ENCODE measurements at places on chromosomes 5 and 9. TPM values are rescaled to one million over a fixed set of nuclear protein-coding genes. Genes with fewer than 3 reads are reported as not detected.
A peak's percentile ranks its signal among the peaks of the same experiment; 100 is the strongest.

GGTA1 gene
- total RNA-seq, result 6.0 TPM

CRHBP gene
- total RNA-seq, result 4.9 TPM

MARCHF3 gene
- 44.7 TPM for total RNA-seq

DNA sequence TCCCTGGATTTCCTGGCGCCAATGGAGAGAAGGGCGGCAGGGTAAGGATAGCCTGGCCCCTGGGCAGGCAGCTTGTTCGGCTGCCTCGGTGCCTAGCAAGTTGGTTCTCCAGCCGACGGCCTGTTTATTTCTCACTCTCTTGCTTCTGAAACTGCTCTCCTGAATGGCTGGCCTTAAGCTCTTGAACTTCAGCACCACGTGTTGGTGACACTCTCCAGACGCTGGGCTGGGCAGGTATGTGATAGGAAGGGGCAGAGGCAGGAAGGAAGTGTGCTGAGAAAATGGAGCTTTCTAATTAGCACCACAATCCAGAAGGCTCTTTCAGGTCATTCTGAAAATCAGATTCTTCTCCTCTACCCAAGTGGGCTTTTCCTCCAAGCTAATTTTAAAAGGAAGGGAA lies 91.4 kb upstream of the FCN2 start:
- DNase-seq, result no peak

DNA sequence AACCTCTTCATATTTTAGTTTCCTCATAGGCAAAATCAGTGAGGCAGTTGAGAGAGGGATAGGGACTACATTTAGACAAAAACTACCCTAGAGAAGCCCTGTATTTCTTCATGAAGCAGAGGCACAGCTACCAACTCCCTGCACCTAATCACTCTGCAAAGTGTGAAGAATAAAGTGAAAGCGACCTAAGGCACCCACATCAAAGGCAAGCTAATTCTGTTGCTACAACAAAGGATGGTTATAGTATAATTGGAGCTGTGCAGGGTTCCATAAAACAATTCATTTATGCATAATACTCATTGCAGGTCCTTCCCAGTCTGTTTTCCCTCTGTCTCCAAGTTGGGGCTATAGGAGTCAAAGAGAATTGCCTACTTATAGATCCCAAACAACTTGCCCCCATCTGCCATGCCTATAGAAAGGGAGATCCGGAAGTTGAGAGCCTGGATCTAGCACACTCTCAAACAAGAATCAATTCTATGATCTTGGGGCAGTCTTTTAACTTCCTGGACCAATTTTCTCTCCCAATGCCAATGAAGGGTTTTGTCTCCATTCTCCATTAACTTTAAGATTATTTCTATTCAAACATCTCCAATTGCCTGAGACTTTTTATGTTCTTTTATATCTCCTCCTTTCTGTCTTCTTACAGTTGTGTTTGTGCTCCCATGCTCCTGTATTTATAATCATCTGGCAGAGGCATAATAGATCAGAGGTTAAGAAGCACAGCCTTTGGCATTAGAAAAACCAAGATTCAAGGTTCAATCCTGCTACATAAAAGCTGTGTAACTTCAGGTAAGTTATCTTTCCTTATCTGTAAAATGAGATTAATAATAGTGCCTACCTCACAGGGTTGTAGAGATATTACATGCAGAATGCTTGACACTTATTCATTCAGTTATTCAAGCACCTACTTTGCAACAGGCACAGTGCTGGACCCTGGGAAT lies 56.0 kb upstream of the PTGER4 start:
- no peak for DNase-seq

GRCh38 chr5:17340819-17341218 lies 123.4 kb downstream of the BASP1 start:
- no peak for DNase-seq

DNA sequence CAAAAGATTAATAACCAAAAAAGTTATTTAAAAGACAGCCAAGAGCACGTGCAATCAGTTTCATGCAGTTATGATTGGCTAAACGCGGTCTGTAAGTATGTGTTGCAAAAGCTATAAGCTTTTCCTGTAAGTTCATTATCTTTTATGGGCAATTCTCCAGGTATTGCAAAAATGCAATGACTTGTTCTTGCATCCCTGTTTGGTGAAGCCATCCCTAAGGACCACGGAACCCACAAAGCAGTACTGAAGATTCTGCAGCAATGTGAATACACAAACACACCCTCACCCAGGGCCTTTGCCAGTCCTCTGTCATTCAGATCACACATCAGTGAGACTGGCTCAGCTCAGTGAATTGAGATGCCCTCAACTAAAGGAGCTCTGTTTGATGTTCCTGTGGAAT lies 11.4 kb downstream of the GCNT4 start:
- DNase-seq, result no peak

GRCh38 chr9:128945798-128946501 lies 1.5 kb downstream of the DOLK start:
- DNase-seq, result peak; percentile 65

DNA sequence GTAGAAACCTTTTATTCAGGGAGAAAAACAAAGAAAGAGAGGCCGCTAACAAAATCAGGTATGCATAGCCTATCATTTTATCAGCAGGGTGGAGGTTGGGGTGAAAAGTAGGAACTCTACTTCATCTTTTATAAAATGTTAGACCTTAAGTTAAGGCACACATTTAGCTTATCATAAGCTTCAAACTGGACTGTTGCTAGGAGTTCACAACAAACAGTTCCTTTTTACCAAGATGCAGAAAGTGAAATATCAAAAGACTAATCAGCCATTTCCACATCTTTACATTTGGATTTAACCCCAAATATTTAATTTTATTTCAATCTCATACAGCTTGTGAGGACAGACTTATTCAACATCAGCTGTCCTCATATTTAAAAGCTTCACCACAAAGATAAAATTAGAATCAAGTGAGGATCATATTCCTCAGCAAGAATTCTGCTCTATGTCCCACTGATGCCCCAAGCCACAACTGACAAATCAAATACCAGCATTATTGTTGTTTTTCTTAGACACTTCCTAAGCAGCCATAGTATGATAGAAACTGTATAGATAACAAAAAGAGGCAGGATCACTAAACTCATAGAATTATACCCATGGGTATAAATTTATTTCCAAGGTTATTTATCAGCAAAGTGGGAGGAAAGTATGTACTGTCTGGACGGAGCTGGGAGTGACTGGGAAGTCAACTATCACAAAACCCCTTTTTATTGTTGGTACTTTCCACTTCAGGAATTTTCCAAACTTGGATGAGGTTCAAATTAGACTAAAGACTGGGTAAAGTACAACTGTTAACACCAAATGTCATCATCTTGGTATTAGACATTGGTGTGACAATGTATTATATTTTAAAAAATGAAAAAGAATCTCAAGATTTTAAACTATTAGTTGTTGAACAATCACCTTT lies 29.9 kb upstream of the MYOT start:
- no peak for DNase-seq

All from mesenteric fat pad (tissue), 1 donor.